PC-9 (cell line): ENCODE measurements at places on chromosomes 6 and 20.

DNA sequence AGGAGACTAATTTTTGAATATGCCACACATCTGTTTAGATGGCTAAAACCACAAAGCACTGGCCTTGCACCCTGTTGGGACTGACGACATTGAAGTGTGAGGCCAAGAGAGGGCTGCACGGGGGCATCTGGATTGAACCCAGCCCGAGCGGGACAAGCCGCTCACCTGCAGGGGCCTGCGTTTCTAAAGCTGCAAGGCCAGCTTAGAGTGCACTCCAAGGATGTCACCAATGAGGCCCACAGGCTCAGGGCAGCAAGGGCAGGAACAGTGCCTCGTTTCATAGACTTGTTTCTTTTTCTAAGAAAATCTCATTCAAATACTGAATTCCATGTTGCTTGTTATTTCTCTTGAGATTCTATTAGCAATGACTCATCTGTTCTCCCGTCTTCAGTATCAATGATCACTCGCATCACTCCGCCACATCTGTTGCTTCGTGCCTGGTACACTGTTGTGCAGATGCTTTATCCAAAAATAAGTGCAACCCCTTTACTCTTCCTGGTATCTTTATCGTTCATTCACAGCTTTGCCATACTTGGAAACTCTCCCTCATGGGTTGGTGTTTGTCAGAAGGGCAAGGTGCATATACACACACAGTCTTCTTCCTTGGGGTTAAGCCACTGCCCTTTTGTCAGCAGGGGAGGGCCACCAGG, 120.1 kb downstream of the IRF4 start:
- no peak for DNase-seq

- DNase-seq = no peak
Observed at GRCh38 chr6:88365656-88366055, 199.5 kb upstream of the CNR1 start.

DNA sequence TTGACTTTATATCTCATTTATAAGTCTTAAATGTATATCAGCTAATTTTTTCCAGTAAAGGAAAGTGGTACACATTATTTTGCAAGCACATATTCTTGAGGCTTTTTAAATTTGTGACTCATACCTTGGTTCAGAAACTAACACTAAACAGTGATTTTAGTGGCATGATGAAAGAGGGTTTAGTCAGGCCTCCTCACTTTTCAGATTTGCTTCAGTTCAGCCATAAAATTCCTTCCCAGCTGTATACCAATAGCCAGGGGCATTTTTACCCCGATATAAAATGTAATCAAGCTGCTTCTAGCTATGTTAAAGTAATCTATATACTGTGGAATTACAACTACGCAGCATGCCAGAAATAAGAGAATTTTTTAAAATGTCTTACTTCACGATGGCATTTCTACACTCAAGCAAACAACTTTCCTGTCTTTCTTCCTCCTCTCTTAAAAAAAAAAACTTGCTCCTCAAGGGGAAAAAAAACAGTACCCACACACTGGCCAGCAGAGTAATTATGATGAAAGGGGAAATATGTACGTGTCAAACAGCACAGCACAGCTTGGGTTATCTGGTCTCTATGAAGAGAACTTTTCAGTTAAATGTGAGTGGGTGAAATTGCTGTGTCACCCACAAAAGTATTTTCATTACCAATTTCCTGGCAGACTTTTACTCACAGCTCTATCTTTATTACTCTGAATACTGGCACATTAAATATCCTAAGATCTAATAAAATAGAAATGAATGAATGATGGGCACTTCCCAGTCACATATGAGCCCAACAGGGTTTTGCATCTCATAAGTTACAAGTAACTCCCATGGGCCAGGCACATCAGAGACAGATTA, 244.8 kb upstream of the TENT5A start:
- peak; percentile 71 for DNase-seq

GRCh38 chr20:57589728-57590484, 29.0 kb downstream of the PCK1 start:
- DNase-seq = no peak

DNA sequence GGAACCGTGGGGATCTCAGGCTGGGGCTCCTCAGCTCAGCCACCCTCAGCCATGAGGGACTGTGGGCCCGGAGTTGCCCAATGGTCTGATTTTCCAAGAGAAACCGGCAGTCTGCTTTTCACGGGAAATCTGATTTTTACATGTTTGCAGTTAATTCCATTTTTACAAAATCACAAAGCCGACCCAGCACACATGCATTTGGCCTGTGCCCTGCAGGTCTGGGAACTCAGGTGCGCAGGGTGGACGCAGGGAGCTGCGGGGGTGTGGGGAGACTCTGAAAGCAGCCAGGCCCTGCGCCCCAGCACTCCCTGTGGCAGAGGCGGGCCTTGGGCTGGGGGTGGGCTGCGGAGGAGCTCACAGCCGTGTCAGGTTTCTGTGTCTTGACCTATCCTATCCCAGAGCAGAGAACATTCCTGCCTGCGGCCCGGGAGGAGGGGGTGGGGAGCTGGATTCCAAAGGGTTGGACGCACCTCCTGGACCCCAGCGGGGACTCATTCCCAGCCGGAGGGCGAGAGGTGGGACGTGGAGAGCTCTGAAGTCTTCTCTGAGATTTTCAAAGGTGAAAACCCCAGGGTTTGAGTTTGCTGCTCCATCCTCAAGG, 60.6 kb downstream of the ADNP start:
- no peak for DNase-seq

DNA sequence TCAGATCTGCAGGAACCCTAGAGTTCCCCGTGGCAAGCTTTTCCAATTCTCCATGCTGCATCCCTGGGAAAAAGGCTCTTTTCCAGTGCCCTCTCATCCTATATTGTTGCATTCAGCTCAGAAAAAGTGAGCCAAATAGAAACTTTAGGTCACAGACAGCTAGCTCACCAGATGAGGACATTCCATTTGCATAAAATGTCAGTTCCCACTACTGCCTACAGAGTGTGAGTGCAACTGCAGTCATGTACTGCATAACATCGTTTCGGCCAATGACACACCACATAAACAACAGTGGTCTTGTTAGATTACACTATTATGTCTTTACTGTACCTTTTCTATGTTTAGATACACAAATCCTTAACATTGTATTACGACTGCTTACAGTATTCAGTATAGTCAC, 8.6 kb downstream of the HS3ST5 start:
- no peak for DNase-seq

- DNase-seq = no peak
Observed at GRCh38 chr6:69917834-69918233, 51.5 kb downstream of the COL19A1 start.

DNA sequence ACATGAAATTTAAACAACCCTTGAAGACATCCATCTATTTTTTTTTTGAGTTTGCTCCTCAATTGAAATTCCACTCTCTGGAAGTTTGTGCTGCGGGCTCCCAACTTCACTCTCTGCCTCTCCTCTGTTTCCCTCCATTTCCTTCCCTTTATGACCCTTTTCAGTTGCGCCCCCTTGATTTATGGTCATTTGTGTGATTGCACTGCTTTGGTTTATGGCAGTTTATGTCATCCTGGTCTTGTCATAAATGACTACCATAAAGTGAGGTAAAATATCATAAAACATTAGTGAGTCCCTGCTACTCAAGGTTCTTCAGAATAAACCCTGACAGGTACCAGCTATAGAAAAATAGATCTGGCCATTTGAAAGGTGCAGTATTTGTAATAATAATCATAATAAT, 348.3 kb upstream of the ZFP64 start:
- no peak for DNase-seq

DNA sequence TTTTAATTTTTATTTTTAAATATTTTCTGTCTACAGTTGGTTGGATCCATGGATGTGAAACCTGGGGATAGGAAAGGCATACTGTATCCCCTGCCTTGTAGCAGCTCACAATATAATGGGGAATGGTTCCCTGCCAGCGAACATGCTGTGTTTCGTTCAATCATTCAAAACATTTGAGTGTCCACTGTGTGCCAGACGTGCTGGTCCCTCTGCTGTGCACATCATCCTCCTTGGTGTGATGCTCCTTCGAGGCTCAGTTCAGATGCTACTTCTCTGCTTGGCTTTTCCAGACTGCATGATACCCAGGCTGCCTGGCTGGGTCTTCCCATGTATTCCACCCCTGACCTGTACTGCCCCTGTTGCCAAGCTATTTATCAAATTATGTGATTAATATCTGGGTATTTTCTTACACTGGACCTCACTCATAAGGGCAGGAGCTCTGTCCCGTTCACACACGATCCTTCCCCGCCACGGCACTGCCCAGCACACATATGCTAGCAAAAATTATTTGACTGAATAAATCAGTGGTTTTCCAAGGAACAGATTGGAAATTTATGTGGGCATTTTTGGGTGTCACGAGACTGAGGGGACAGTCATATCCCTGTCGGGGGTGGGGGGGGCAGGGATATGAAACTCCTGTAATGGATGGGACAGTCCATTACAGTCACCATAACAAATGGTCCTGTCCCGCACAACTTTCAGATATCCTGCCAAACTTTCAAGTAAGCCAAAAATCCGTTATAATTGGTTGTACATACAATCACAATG, 4.9 kb downstream of the SDCBP2 start:
- no peak for DNase-seq

GRCh38 chr6:40912158-40912946, 126.7 kb downstream of the UNC5CL start:
- DNase-seq = no peak

DNA sequence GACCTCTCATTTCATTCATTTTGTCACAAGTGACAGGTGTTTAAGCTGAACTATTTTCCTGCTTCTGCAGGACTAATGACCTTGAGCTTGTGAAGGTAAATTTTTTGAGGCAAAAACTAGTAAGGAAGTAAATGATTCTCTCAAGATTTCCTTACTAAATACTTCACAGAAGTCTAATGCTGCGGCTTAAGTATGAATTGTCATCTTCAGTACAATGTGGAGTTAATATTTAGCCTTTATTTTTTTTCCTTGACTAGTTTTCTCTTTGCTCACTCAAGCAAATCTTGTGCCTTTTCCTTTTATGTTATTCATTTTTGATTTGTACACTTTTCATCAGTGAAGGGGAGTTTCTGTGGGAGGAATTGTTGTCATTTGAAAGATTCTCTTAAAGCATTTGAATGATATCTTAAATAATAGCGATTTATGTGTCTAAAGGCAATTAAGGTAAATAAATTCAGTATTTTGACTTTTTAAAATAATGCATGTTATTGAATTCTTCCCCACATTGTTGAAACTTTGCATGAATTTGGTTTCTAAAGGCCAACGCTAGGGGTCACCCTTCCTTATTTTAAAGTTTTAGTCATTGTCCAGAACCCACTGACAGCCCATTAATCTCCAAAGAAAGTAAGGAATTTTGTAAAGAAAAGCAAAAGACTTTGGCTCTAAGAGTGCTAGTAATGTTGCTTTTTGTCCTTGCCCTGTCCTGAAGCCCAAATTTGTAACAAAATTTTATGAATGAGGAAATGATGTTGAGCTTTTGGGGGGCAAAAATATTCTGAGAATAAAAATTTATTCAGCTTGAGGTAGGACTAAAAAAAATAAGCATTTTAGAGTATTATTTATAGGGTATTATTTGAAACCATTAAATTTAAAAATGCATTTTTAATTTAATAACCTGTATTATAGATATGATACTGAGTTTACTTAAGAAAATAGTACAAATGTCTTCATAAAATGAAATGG, 157.4 kb upstream of the LAMA2 start:
- no peak for DNase-seq

- no peak for DNase-seq
Observed at GRCh38 chr6:75609639-75610590, 8.2 kb downstream of the SENP6 start.

DNA sequence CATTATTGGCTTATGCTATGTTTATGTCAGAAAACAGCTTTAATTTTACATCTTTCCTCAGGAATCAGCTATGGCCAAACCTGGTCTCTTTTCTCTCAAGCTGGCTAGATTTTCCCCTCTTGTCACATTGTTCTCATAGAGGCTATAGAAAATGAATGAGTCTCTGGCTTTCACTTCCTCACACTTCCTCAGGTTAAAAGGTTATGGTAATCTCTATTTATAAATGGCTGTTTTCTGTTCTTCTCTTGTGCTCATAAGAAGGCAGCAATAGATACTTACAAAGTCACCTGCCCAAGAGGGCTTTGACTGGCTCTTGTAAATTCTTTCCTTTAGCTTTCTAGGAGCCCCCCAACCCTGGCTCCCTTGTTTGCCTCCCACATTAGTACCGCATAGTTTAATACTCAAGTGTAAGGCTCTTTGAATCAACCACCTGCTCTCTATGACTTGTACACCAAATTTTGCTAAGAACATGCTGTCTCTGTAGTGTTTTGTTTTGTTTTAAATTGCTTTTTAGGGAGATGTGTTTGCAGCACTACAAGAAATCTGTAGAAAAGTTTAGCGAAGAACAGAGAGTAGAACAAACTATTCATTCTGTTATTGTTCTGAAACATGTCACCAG, 897.4 kb upstream of the CITED2 start:
- DNase-seq = no peak

GRCh38 chr6:158762787-158763433, 56.3 kb downstream of the EZR start:
- DNase-seq = no peak

GRCh38 chr6:32668226-32668747, 1.8 kb upstream of the HLA-DQB1 start:
- DNase-seq = peak; percentile 27

GRCh38 chr6:81253821-81254220, 498.7 kb downstream of the TENT5A start:
- no peak for DNase-seq

DNA sequence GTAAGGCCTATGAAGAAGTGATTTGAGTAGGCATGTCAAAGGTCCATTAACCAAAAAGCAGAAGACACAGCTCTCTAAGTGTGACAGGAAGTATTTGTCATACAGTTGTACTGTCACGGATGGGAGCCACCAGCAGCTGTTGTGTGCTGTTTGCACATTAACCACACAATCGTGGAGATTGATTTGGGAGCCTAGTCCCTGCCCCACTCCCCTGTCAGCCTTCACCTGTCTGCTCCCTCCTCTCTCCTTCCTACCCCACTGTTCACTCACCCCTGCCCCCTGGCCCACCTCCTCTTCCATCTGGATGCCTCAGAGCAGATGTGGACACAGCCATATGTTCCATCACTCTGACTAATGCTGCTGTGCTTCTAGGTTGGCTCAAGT, 124.7 kb upstream of the SPACA1 start:
- no peak for DNase-seq

DNA sequence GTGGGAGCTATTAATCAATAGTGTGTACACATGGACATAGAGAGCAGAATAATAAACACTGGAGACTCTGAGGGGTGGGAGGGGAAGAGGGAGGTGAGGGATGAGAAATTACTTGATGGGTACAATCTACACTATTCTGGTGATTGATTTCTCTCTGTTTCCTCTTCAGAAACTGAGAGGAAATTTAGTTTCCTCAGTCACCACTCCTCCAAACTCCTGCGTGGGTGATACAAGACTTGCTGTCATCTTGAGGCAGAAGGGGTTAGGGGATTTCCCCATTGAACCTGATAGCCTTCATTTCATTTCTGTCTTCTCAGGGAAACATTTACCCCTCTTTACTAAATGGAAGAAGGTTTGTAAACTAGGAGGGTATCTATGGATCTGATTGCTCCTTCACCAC, 84.3 kb upstream of the ESR1 start:
- no peak for DNase-seq
